ENCODE measurements at places on chromosomes 2 and 18. TPM values are rescaled to one million over a fixed set of nuclear protein-coding genes. Genes with fewer than 3 reads are reported as not detected.

DNA sequence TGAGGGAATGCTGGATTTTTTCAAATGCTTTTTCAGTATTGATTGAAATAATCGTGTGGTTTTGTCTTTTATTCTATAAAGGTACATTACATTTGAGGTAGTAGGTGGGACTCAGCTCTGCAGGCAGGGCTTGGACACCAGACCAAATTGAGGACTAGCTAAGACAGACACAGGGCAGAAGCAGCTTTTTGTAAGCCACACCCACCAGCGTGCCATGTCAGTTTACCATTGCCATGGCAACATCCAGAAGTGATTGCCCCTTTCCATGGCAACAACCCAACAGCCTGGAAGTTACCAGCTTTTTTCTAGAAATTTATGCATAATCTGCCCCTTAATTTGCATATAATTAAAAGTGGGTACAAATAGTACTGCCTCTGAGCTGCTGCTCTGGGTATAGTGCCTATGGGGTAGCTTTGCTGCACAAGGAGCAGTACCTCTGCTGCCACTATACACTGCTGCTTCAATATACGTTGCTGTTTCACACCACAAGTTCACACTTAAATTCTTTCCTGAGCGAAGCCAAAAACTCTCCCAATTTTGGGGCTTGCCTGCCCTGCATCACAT lies 23.6 kb upstream of the VWA3B start:
- DNase-seq = no peak

The ALKAL2 gene
- total RNA-seq = 1.9 TPM

GRCh38 chr2:50290718-50291117 lies 741.2 kb downstream of the NRXN1 start:
- no peak for DNase-seq

The TXNDC2 gene
- 0.21 TPM for total RNA-seq

GRCh38 chr18:25729072-25729471 lies 361.3 kb downstream of the SS18 start:
- no peak for DNase-seq

GRCh38 chr18:57819119-57819518 lies 16.0 kb upstream of the ATP8B1 start:
- no peak for DNase-seq

- no peak for DNase-seq
Observed at GRCh38 chr2:190636361-190636760, 12.5 kb upstream of the NAB1 start.

GRCh38 chr18:905948-906415 lies 1.3 kb downstream of the ADCYAP1 start:
- no peak for DNase-seq

The DNAJC5G gene
- not detected for total RNA-seq

DNA sequence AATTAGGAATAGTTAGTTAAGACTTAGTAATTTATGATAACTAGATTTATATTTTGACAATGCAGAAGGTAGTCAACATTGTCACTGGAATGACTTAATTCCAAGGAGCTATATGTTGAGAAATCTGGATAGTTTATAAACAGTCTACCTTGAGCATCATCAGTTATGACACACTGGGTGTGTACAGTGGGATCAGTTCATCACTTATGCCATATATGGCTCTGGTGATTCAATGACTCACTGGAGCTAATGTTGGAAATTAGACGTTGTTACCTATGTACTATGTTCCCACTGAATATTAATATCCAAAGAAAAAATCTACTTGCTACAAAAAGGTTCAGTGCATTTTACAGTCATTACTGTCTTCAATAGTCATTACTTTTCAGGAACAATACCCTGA lies 34.0 kb upstream of the ITPRID2 start:
- no peak for DNase-seq

- DNase-seq = no peak
Observed at GRCh38 chr18:55781481-55781957, 193.5 kb upstream of the TCF4 start.

The PMAIP1 gene
- total RNA-seq = 4.9 TPM

Data from ureter (tissue), 1 donor.